Globus pallidus (tissue), 1 donor: ENCODE measurements at places on chromosomes 2 and 18.

DNA sequence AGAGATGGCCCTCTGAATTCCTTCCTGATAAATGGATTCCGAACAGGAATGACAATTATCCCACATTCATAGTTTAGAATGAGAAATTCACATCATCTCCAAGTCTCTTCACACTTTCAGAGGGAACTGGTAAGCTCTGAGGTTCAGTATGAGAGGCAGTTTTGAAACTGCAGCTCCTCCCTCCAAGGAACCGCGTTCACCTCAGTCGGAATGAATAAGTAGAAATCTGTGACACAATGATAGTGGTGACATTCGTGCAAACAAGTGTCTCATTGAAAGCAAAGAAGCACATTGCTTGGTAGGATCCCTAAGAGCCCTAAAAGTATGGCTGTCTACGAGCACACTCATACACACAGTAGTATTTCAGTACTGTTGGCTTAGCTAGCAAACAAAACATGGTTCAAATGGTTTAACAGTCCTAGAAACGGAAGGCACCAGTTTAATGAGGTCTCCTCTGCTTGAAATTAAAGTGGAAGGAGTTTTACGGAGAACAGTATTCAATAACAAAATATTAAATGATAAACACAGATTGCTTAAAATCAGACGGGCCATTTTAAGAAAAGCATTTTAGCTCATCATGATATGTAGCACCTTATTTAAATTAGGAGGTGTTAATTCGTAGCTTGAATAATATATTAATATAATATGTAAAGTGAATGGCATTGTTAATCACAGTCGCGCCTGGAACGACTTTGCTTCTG is 225.0 kb downstream of the ARHGAP15 start:
- DNase-seq = no peak

DNA sequence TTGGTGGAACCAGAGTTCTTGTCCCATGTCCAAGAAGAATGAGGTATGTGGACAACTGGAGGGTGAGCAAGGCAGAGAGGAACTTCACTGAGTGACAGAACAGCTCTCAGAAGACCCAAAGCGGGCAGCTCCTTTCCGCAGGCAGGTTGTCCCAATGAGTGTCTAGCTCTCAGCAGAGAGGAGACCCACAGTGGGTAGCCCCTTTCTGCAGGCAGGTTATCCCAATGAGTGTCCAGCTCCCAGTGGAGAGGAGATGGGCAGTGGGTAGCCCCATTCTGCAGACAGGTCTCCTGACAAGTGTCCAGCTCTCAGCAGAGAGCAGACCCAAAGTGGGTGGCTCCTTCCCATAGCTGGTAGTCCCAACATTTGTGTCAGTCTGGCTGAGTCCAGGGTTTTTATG is 69.6 kb downstream of the SRBD1 start:
- no peak for DNase-seq

- no peak for DNase-seq
Measured at GRCh38 chr2:218093879-218094278, 24.8 kb downstream of the RUFY4 start.

DNA sequence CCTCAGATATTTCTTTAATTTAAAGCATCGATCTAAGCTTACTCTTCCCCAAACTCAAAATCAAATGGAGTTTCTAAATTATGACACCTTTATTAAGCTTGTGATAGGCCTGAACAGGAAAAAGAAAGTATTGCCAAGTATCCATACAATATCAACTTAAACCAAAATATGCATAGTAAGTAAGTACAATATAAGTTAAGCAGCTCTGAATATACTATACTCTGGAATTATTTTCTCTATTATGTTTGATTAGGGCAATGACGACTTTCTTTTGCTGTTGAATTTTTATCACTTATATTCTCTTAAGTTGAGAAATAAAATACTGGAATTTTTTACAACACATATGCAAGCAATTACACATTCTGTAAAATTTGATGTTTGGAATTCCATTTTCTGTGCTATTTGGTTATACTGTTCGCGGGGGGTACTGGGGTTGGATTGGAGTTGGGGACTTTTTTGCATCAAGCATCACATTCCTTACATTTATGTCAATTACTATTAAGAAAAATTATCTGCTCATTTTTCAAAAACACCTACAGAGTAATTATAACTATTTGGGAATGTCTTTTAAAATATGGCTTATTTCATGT is 2.2 kb downstream of the COL5A2 start:
- DNase-seq = no peak

GRCh38 chr2:193695367-193695766 is 1500.6 kb upstream of the TMEFF2 start:
- DNase-seq = no peak

DNA sequence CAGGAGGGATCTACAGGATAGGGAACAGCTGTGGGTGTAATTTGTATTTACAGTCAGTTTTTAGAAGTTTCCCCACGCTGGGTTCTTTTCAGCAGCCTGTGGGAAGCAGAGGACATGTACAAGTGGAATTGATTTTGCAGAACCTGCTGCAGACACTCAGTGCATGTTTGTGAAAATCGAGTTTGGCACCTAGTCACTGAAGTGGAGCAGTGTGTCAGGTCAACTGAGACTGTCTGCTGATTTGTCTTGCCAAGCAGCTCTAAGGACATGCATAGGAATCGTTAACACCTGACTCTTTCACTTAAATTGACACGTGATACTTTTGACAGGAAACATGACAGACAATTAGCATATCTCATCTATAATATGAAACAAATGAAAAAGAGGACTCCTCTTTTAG is 416.6 kb downstream of the TMX3 start:
- DNase-seq = no peak

- DNase-seq = no peak
Measured at GRCh38 chr2:194328456-194328855, 1328.6 kb upstream of the SLC39A10 start.

GRCh38 chr2:133497270-133497893 is 70.9 kb downstream of the NCKAP5 start:
- peak; percentile 37 for DNase-seq

GRCh38 chr2:135587958-135588357 is 56.7 kb downstream of the R3HDM1 start:
- no peak for DNase-seq

DNA sequence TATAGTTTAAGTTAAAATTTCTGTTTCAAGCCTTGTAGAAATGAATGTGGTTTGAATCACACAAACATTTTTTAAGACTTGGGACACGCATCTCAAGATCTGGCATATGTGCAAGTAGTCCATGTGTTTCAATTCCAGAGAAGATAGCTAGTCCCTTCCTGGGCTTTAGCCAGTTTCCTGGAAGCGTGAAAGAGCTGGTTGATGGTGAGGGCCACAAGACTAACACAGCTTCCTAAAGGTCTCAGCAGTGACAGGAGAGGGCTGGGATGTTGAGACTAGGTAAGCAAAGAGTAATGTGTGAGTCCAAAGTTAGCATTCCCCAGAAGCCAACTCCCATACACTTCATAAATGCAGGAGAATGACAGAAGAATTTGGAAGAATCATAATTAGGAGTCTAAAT is 111.9 kb upstream of the MAP2 start:
- no peak for DNase-seq

GRCh38 chr2:66866331-66867062 is 431.6 kb downstream of the MEIS1 start:
- DNase-seq = no peak

DNA sequence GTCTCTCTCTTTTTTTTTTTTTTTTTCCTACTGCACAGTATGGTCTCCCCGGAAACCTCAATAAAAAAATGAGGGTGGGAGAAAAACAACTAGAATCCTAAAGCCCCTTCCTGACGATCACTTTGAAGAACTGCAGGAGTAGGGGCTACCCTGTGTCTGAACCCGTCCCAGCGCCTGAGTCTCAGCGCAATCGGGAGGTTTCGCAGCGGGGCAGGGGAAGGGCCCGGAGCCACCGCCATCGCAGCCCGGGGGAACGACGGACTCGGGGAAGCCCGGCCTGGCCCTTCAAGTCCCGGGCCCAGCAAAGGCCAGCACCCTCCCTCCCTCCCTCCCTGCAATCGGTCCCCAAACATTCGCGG is 411 bp downstream of the NARS1 start:
- DNase-seq = no peak

DNA sequence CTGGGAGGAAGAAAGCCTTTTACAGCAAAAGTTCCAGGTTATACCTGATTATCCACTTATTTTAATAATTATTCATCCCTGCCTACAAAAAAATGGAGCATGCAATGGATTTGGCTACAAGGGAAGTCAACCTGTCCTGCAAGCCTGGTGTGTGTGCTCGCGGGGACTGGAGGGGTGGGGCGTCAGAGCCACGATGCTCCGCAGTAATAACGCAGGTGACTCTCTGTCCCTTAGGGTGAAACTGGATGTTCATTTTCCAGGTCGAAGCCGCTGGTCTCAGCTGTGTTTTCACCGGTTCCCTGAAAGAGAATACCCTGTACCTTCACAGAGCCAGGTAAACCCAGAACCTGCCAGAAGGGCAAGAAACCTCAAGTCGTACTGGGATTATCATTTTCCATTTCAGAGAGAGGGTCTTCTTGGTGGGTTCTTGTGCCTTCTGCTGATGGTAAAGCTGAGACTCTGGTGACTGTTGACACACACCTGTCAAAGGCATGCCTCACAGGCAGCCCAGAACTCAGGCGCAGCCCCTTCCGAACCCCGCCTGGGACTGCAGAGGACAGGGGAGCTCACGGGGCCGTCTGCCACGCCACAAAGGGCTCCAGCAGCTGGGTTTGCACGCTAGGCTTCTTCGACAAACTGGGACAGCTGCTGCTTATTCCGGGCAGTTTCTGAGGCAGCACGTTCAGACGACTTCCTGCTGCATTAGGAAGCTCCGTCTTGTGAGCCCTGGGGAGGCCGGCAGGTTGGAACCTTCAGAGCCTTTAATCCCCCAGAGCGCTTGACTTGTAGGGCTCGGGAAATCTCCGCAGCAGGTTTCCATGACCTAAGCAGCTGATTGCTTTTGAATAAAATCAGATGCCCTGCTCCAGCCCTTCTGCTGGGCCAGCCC is 58.6 kb downstream of the KCNG2 start:
- no peak for DNase-seq

DNA sequence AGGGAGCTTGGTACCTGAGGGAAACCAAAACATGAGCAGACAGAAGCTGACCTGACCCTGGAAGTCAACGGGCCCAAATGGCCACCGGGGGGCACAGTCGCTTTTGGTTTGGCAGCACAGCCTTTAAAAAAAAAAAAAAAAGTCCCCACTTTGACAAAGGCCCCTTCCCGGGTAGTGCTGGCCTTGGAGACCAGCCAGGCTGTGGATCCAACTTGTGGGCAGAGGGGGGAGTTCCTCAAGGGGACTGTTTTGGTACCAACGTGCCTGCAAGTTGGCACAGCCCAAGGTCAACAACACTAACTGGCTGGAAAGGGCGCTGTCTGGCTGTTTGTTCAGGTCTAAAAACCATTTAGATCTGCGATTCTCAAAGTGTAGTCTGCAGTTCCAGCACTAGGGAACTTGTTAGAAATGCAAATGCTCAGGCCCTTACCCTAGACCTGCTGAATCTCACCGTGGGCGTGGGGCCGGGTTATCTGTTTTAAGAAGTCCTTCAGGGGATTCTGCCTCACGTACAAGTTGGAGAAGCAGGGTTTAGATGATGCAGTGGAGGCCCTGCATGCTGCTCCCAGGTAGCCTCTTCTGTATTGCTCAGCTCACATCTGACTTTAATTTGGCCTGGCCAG is 83.0 kb downstream of the LPIN1 start:
- DNase-seq = peak; percentile 74

DNA sequence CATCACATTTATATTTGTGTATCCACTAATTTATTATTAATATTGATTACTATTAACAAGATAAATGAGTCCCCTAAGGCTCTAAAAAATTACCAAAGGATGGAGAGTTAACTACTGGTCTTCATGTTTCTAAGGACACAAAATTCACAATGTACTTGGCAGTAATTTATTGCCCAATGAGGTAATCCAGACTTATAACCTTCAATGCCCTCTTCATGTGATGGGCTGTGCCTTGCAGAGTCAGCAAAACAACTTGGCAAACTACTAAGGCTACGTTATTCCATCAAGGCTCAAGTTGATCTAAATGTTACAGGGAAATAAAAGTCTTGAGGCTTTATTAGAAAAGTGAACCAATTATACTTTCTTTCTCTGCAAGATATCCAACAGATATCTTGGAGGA is 804.9 kb upstream of the NXPH2 start:
- DNase-seq = no peak

DNA sequence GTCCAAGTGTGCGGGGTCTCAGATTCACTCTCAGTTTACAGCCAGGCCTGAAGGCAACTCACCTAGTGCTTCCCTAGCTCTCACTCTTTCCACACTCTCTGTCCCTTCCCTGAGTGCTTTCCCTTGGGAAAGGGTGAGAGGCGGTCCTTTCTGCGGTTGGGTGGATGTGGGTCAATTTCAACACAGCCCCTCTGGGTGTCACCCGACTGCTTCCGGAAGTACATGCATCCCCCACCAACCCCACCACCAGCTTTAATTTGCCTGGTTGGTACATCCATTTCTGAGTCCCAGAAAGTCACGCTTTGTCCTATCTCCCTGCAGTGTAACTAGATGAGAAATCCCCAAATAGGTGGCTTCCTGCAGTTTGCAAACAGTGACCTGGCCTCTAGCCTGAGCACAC is 307.3 kb upstream of the MEIS1 start:
- no peak for DNase-seq

GRCh38 chr2:30414961-30415360 is 32.1 kb upstream of the LCLAT1 start:
- no peak for DNase-seq

GRCh38 chr2:16429431-16430145 is 236.0 kb downstream of the CYRIA start:
- DNase-seq = no peak

- DNase-seq = no peak
Measured at GRCh38 chr2:233928594-233929351, 11.6 kb downstream of the TRPM8 start.

DNA sequence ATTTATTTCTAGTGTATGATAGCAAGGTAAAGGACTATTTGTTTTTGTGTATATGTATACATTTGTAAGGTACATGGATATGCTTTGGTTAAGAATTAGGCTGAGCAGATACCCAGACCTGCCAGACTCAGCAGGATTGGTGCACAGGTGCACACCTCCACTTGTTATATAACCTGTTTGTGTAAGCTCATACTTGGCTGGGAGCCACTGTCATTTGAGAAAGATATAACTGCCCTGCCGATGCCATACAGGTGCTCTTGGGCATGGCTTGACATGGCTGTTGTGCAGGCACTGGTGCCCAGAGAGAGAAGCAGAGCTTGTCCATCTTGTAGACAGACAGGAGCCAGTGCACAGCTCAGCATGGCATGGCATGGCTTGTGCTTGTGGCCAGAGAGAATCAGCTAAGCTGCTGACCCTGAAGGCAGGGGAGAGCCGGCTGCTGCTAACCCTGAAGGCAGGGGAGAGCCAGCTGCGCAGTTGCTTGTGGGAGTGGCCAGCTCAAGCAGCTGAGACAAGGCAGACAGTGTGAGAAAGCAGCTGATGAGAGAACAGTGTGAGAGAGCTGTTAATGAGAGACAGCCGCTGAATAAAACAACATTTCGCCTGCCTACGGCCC is 136.5 kb downstream of the RNF144A start:
- no peak for DNase-seq

DNA sequence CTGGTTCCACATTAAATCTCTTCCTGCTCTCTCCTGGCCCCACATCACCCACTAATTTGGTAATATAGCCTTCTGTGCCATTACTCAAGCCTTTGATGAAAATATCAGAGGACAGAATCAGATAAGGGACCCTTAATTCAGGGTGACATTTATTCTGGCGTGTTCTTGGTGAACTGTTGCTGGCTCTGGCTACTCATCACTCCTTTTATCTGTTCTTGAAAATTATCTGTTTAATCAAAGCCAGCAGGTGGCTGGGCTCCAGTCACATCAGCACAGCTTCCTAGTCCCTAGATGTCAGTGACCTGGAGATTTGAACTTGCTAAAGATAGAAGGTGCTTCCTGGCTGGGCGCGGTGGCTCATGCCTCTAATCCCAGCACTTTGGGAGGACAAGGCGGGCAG is 26.9 kb upstream of the SLC35F6 start:
- DNase-seq = no peak
